ENCODE measurements at places on chromosomes 2 and 18.

- no peak for DNase-seq
These were observed 245.7 kb upstream of the REG3G start for GRCh38 chr2:78779761-78780160.

DNA sequence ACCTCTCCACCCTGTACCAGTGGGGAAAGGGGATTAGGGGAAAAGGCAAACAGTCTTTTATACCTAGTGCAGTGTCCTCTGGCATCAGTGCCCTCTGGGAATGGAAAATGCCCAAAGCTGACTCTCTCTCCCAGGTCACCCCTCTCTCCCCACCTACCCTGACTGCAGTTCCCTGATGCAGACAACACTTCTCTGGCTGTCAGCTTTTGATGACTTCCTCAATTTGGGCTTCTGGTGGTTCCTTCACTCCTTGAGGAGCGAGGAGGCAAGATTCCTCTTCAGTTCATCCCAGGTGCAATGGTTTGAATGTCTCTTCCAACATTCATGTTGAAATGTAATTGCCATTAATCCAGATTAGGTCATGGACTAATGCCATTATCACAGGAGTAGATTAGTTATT lies 19.7 kb upstream of the PPM1B start:
- DNase-seq = no peak

GRCh38 chr2:60984720-60985119 lies 32.8 kb upstream of the PEX13 start:
- DNase-seq = no peak

- no peak for DNase-seq
These were observed 405.0 kb upstream of the SLC39A10 start for GRCh38 chr2:195252018-195252417.

DNA sequence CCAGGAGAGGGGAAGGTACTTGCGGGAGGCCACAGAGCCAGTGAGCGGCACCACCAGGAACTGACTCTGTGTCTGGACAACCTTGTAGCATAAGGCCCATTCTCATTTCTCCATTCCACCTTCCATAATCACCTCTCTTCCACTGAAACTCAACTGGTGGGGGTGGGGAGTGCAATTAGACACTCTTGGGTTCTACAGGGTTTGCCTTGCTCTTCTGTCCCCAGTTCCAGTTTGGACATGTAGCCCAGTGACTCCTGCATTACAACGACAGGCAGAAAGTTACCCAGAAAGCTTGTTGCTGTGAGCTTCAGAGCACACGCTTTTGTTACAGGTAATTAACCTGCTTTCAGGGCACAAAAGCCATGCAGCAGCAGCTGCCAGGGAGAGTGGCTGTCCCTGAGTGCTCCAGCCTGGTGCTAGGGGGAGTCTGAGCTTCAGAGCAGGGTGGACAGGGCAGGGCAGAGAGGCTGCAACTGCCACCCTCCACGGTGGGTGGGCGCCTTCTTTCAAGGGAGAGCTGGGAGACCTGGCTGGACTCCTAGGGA lies 65.2 kb downstream of the COPS8 start:
- DNase-seq = no peak

- DNase-seq = no peak
These were observed 33.5 kb downstream of the PNO1 start for GRCh38 chr2:68190991-68191731.

DNA sequence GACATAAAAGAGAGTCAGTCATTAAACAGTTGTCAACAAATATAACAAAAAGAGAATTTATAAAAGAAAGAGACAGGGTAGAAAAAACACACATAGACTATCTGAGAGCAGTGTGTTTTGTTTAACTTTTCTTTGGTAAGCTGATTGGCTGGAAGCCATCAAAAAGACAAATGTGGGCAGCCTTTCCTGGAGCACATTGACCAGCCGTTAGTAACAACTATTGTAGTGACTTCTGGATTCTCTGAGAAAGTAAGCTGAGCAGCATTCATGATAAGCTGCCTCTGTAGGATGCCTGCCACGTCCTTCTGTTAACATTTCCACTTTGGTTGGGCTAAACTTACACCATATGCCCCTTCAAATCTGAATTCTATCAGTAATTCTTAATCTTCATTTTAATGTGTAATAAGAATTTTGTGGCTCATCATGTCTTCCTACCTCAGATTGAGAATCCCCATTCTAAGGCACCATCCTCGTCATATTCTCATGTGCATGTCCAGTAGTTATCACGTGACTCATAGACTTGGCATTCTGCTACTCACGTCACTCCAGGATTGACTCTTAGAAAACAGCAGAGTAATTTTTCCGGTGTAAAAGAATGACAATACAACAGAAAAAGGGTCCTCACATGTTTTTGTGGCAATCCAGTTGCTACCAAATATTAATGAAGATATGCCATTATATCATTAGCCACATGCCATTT lies 43.4 kb upstream of the DNAJC10 start:
- DNase-seq = no peak

DNA sequence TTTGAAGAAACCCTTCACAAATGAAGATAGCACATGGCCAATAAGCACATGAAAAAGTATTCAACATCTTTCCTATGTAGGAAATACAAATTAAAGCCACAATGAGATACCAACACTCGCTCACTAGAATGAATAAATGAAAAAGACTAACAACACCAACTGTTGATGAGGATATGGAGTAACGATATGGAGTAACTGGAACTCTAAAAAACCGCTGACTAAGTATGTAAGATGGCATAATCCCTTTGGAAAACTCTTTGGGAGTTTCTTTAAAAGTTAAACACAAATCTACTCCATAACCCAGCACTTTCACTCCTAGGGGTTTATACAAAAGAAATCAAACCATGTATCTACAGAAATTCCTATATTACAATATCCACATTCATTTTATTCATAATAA lies 220.5 kb downstream of the AFF3 start:
- no peak for DNase-seq

- DNase-seq = no peak
These were observed 56.3 kb upstream of the TMEM200C start for GRCh38 chr18:5951515-5952091.

GRCh38 chr2:59703796-59704195 lies 849.7 kb downstream of the BCL11A start:
- DNase-seq = no peak

DNA sequence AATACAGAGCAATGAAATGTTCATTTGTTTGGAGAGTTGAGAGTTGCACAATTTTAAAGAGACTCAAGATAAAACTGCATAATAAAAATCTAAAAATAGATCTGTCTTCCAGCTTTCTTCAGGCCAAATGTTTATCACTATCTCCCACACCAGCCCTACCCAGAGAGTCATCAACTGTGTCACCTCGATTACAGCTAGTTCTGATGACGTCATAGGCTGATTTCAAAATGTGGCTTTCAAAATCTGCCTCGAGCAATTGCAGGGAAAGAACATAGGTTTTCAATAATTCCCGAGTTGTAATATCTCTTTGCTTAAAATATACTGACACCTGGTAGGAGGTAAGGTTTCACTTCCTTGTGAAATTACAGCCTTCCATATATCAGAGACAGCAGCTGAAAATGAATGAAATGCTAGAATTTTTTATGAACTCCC lies 677.6 kb upstream of the ID2 start:
- DNase-seq = no peak

- no peak for DNase-seq
These were observed 8.7 kb downstream of the CTIF start for GRCh38 chr18:48547531-48547981.

GRCh38 chr2:17191223-17191622 lies 327.0 kb downstream of the RAD51AP2 start:
- no peak for DNase-seq

GRCh38 chr2:231063347-231063746 lies 6.7 kb downstream of the PSMD1 start:
- no peak for DNase-seq

Measured in HEK293T (cell line).